ENCODE measurements at places on chromosomes 6 and 20.

DNA sequence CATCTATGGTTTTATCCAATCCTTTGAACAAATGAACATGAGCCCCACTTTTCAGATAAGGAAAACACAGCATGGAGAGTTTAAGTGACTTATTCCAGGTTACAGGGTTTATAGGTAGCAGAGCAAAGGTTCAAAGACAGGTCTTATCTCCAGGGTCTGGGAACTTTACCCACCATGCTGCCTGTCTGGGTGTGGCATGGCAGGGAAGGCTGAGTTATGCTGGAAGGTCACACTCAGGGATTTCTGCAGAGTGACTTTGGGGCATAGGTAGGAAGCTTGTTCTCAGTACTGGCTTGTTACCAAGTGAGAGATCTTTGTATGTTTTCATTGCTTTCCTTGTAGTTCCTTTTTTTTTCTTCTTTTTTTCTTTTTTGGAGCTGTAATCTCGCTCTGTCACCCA is 1.8 kb downstream of the ZNF831 start:
- DNase-seq, result no peak

GRCh38 chr6:166573511-166574216 is 12.8 kb downstream of the RAMACL start:
- no peak for DNase-seq

GRCh38 chr6:12909833-12910232 is 193.3 kb downstream of the PHACTR1 start:
- no peak for DNase-seq

DNA sequence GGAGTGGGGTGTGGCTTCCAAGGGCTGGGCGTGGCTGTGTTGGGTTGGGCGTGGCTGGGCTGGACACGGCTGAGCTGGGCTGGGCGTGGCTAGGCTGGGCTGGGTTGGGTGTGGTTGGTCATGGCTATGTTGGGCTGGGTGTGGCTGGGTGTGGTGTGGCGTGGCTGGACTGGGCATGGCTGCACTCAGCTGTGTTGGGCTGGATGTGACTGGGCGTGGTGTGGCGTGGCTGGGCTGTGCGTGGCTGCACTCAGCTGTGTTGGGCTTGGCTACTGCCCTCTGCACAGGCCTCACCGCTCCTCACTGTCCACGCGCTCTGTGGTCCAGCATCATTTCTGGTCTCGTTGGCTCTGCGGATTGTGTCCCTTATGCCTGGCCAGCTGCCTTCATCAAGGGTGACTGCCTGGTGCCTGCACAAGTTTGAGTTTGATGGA is 43.5 kb upstream of the SLCO4A1 start:
- DNase-seq, result no peak

- DNase-seq, result no peak
Observed at GRCh38 chr6:166613027-166613426, 14.0 kb downstream of the RPS6KA2 start.

GRCh38 chr6:159979136-159979874 is 10.4 kb downstream of the IGF2R start:
- no peak for DNase-seq

- DNase-seq, result no peak
Observed at GRCh38 chr20:51360451-51361201, 181.9 kb downstream of the NFATC2 start.

GRCh38 chr6:135434991-135435390 is 62.5 kb downstream of the AHI1 start:
- no peak for DNase-seq

- DNase-seq, result no peak
Observed at GRCh38 chr20:3738111-3739053, 5.9 kb downstream of the HSPA12B start.

- DNase-seq, result no peak
Observed at GRCh38 chr6:24251339-24251738, 106.5 kb downstream of the DCDC2 start.

DNA sequence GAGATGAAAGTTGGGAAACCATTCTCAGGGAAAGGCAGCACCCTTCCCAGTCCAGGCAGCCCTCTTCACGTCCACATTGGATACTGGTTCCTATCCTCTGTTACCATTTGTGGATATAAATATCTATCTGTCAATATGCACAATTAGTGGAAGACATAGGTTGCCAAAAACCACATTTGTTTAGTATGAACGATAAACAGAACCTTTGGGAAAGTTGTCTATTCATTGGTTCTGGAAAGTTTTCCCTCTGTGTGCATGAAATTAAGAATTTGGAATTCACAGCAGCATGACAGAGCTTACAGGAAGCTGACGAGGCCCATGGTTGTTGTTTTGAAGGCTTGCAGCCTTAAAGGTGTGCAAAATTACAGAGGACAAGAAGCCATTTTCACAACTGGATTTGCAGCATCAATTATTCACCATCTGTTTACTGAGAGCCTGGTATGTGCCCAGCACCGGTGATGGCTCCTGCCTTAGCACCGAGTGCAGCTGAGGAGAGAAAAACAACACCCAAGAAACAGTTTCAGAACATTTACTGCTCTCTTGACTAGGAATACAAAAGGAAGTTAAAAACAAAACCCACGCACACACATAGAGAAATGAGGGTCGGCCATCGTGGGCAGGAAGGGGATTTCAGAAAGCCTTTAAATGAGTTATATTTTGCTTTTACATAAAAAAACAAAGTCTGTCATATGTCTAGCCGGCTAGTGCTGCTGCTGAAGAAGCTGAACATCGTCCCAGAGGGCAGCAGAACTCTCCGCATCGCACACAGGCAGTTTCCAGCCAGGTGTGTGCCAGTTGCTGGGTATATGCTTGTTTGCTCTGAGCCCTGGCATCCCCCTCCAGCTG is 319.6 kb downstream of the FARS2 start:
- DNase-seq, result no peak

GRCh38 chr20:45405571-45406259 is 2.4 kb upstream of the DBNDD2 start:
- DNase-seq, result no peak

DNA sequence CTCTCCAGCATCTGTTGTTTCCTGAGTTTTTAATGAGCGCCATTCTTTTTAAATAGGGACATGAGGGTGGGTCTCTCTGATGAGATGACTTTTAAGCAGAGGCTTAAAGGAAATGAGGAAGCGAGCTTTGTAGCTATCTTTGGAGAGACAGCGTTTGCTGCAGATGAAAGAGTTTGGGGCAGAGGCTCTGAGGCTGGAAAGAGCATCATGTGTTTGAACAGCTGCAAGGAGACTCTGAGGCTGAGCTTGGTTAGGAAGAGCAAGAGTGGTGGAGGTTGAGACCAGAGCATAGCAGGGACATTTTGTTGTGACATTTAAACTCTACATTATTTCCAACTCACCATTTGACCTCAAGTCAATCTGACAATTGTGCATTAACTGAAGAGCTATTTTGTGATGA is 38.3 kb upstream of the TMX4 start:
- no peak for DNase-seq

GRCh38 chr6:27829453-27830211 is 82.6 kb downstream of the OR2B2 start:
- DNase-seq, result no peak

DNA sequence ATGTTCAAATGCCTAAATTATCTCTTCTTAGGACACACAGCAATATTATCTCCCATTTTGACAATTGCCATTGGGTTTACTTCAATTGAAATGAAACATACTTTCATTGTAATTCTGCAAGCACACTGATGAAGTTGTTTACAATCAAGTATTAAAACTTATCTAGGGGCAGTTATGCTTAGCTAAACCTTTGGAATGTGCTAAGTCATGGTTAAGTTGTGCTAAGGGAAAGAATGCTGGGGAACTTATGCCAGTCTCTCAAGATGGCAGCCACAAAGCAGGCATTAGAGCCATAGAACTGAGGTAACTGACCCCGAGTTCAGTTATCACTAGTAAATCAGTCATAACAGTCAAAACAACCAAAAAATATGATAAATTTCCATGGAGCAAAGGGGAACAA is 59.1 kb upstream of the NT5E start:
- DNase-seq, result no peak

- DNase-seq, result no peak
Observed at GRCh38 chr6:14921170-14921569, 324.7 kb upstream of the JARID2 start.

- DNase-seq, result no peak
Observed at GRCh38 chr6:16564436-16564835, 196.8 kb downstream of the ATXN1 start.

- no peak for DNase-seq
Observed at GRCh38 chr20:38445901-38446425, 10.8 kb upstream of the SNHG17 start.

DNA sequence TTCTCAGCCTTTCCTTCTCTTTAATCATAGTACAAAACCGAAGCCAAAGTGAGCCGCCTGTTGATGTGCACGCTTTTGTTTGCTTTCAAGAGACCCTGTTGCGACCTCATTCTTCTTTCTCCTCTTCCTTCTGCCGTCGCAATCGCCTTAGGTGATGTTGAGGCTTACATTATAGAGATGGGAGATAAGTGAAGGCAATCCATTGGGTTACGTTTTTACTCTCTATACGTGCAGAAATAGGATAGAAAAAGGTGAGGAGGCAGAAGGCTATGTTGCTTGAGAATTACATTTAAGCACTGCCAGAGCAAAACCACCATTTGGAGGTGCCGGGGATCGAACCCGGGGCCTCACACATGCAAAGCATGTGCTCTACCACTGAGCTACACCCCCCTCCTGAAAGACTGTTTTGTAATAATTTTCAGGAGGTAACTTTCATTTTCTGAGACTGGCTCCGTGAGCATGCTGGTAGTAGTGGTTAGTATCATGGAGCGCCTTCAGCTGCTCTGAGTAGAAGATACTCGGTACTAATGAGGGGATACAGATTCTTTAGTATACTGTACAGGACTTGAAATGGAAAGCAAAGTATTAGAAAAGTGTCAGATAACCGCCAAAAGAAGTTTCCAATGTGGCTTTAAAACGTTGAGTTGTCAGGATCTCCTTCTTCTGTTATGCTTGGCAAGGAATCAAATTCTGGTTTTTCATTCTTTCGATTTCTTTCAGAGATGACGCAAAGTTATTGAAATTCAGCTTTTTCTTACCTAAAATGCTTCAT is 165.6 kb downstream of the TRIM27 start:
- DNase-seq, result no peak

GRCh38 chr6:142569676-142570075 is 267.9 kb downstream of the ADGRG6 start:
- DNase-seq, result no peak

DNA sequence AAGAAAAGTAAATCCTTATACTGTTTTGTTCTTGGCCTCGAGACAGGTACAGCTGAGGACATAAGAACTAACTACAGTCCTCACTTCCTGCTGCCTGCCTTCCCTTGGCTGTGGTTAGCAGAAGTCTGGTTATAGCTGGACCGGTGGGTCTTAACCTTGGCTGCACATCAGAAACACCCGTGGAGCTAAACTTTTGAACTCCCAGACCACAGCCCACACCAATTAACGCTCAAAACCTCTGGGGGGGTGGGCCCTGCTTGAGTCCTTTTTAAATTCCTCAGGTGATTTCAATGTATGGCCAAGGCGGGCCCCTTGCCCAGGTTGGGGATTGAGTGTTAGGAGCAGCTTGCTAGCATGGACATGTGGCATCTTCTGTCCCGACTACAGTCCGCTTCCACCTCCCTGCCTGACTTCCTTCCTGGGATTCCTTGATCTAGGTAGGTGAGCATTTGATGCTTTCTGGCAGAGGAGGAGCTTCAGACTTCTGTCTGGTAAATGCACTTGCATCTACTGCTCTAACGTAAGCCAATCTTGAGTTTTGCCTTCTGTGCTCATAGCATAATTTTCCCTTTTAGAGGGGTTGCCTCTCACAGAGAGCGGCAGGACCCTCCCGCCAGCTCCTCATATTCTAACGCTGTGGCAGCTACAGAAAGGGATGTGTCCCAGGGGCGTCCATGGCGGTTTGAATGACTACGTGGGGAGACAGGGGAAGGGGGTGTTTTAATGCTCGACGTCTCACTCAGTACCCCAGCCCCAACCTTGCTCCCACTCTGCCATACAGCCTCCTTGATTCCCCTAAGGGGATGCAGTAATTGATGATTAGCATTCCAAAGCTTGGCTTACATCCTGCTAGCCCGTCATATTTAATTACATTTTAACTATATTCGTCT is 390.1 kb downstream of the ZFAND3 start:
- DNase-seq, result no peak

DNA sequence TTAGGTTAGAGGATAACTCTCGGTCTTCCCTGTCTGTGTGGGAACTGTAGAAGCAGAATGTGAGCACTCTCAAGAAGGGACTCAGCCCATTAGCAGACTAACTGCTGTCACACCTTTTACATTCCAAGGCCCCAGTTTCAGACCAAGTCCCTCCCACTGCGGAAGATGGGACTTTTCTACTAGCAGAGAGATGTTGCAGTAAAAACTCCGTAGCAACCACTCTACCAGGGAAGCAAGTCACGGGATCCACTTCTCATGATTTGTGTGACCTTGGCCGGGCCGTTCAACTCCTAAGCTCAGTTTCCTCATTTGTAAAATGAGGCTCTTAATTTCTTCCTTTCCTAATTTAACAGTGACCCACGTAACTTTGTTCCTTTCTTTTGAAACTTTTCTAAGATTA is 77.1 kb upstream of the SLC4A11 start:
- DNase-seq, result no peak

DNA sequence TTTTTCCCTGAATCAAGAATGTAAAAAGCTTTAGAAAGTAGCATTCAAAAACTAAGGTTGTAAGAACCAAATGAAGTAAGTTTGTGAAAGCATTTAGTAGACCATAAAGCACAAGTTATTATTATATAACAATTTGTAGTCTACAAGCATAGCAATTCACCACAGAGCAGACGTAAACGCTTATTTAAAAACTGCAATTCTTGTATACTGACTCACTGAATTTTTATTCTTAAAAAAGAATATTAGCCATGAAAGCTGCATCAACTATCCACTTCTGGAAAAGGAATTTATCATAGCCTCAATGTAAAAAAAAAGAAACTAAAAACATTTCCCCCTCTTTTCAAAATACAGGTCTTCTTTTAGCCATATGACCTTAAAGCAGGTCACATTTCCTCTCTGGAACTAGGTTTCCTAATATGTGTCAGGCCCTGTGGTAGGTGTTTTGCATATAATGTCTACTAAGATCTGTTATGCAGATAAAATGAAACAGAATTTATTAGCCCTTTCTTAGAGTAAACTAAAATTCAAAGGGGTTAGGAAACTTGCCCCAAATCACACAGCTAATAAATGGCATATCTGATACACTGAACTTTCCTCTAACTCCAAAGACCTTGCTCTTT is 2.1 kb downstream of the MAP3K7 start:
- no peak for DNase-seq

GRCh38 chr6:140174524-140174923 is 800.1 kb upstream of the CITED2 start:
- DNase-seq, result no peak

- peak; percentile 47 for DNase-seq
Observed at GRCh38 chr6:41182069-41183034, 18.6 kb downstream of the TREML2 start.

GRCh38 chr6:146598772-146599405 is at the start of gene ADGB:
TSS of gene ADGB (plus strand) at chr6:146598972. CDS start at chr6:146599041, 69 bp downstream.
- no peak for DNase-seq

GRCh38 chr20:56608376-56608775 is 20.7 kb upstream of the TFAP2C start:
- no peak for DNase-seq

Data from CD4-positive, alpha-beta memory T cell (primary cell).